ENCODE measurements at places on chromosomes 3 and 15.

- DNase-seq = no peak
Observed at GRCh38 chr3:12975748-12976522, 97.3 kb downstream of the IQSEC1 start.

- DNase-seq = no peak
Observed at GRCh38 chr15:75695220-75695619, 17.4 kb downstream of the CSPG4 start.

GRCh38 chr3:78882251-78882650, 885.5 kb downstream of the ROBO1 start:
- DNase-seq = no peak

- DNase-seq = no peak
Observed at GRCh38 chr15:81157939-81158223, 23.8 kb downstream of the CFAP161 start.

Measured in H54 (cell line).